Cortex of kidney (tissue), 1 donor: ENCODE measurements at places on chromosomes 11 and 22.

GRCh38 chr22:20279662-20280134 is 11.6 kb upstream of the RTN4R start:
- DNase-seq: no peak

- DNase-seq: no peak
These were observed 97.1 kb downstream of the CD44 start for GRCh38 chr11:35235936-35236666.

DNA sequence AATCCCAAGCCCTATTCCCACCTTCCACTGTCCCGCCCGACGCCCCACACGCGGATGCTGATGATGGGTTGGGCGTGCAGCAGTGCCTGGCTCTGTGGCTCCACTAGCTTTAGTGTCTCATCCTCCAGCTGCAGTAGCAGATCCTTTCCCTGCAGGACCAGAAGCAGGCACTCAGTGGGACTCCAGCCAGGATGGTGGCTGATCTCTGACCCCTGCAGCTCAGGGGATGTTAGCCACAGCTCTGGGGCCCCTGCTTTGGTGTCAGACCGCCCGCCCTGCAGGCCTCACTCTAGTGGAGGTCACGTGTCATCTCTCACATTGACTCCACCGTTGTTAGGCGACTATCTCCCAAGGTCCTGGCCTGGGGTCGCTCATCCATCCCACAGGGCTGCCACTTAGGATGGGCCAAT is 11.8 kb downstream of the SMPD1 start:
- DNase-seq: no peak

DNA sequence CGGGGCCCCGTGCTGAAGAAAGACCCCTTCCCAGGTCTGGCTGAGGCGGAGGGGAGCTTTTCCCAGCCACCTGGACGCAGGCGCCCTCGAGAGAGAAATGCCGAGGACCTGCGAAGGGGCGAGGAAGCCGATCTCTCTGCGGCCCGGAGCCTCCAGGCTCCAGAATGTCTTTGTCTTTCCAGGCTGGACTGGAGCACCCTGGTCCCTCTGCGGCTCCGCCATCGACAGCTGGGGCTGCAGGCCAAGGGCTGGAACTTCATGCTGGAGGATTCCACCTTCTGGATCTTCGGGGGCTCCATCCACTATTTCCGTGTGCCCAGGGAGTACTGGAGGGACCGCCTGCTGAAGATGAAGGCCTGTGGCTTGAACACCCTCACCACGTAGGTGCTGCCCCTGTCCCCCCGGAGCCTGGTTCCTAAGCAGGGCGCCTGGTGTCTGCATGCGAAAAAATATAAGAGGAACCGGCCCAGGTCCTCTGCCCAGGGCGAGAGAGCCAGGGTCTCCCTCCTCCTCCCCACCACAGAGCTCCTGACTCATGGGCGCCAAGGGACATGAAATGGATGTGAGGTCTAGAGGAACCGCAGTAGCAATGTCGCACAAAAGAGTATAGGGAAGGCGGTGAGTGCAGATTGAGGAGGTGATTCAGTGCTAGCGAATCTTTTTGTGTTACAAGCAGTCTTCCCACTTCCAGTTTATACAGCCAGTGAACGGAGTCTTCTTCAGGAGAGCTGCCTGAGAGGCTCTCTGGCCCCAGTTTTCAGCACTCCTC is 11.0 kb downstream of the GLB1L2 start:
- no peak for DNase-seq

GRCh38 chr22:39259666-39260065 is 14.9 kb upstream of the PDGFB start:
- no peak for DNase-seq

- DNase-seq: no peak
These were observed 24.1 kb downstream of the CUL5 start for GRCh38 chr11:108032800-108033199.

DNA sequence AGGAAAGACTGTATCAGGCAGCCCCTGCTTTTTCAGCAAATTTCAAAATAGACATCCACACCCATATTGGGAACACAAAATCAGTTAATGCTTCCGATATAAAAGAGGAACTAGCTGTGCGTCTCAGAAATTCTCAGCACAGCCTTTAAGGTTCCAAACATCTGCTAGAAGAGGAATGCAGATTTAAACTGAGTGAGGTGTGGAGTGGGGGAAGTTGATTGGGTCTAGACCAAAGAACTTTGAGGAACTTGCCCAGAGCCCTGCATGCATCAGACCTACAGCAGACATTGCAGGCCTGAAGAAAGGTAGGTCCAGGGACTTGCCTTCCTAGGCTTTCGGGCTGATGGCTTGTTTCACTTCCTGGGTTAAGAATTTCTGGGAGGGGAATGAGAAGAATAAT is at the start of gene MS4A4A:
Gene MS4A4A, plus strand, starts transcription at position 255 of the 400 bp plus-strand sequence. Its CDS starts 10 bp downstream, at position 265.
- DNase-seq: no peak

GRCh38 chr11:30919389-30920152 is 333.4 kb upstream of the MPPED2 start:
- no peak for DNase-seq

- no peak for DNase-seq
These were observed 44.5 kb downstream of the FEZ1 start for GRCh38 chr11:125451400-125452124.

DNA sequence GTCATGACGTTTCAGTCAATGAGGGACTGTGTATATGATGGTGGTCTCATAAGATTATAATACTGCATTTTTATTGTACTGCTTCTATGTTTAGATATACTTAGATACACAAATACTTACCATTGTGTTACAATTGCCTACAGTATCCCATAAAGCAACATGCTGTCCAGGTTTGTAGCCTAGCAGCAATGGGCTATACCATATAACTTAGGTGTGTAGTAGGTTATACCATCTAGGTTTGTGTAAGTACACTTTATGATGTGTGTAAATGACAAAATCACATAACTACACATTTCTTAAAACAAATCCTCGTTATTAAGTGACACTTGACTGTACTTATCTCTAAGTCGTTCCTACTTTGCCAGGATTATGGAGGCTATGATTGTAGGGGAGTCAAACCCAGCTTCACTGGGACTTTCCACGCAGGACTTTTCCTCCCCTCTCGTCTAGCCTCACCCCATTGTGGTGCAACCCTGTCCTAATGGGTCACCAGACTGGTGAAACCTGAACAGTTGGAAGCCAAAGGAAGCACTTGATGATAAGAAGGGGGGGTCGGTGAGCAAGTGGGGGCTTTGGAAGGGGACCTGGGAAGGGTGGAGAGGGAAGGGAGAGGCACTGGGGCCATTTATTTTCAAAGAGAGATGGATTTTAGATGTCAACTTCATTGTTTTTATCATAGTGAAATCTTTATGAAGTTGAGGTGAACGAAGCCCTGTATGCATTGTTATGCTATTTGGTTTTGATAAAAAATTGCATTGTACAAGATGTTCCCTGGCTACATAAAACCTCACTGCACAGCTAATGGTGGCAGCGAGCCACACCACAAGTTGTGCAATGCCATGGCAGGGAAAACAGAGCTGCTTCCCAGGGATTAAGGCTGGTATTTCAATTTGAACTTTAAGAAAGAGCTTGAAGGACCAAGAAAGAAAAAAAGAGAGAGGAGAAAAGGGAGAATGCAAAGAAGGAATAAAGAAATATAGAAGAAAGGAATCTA is 129.1 kb downstream of the EHF start:
- no peak for DNase-seq

DNA sequence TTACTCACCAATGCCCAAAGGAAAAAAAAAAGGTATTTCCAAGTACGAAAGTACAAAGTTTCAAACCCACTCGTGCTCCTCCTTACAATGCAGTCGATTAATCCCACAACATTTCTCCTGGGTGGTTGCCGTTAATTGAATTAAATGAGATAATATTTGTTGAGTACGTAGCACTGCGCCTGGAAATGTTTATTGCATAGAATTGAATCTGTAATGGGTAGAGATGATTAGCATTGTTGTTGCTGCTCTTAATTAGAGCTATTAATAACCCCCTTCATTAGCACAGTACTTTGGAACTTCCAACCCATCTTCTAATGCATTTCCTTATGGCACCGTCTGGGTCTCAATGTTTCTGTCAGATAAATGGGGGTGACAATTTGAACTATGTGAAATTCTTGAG is 77.3 kb downstream of the SEZ6L start:
- DNase-seq: no peak

DNA sequence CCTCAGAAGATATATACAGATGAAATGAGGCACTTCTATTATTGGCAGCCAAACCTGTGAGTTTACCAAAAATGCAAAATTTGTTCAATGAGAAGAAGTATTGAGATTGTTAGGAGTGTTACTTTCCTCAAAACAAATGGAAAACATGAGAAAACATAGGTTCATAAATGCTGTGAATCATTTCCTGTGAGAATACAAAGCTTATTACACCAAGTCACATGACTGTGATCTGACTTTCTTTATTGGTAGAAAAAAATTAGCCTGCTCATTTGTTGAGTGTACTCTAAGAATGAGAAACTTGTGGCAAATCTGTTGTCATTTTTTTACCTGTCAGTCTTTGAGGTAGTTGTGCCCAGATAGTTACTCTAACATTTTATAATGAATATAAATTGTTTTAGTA is 215.1 kb downstream of the TMEM135 start:
- DNase-seq: no peak

DNA sequence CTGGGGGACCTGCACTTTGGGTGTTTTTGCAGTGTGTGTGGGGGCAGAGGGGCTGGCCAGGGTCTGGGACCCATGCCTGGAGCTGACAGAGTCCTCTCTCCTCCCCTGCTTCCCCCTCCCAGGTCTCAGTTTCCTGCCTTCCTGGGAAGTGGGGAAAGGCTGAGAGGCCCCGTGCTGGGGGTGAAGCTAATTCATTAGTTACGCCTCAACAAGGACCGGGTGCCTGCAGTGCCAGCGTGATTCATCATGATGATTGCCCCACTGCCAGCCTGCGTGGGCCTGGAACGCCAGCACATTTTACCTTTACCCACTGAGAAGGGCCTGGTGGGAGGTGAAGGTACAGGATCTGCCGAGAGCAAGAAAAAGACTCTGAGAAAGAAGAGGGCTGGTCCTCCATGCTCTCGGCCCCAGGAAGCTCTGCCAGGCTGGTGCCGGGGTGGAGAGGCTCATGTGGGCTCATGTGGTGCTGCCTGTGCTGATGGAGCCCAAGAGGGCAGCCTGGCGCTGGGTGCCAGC is 2.9 kb upstream of the LRRC10B start:
- no peak for DNase-seq

DNA sequence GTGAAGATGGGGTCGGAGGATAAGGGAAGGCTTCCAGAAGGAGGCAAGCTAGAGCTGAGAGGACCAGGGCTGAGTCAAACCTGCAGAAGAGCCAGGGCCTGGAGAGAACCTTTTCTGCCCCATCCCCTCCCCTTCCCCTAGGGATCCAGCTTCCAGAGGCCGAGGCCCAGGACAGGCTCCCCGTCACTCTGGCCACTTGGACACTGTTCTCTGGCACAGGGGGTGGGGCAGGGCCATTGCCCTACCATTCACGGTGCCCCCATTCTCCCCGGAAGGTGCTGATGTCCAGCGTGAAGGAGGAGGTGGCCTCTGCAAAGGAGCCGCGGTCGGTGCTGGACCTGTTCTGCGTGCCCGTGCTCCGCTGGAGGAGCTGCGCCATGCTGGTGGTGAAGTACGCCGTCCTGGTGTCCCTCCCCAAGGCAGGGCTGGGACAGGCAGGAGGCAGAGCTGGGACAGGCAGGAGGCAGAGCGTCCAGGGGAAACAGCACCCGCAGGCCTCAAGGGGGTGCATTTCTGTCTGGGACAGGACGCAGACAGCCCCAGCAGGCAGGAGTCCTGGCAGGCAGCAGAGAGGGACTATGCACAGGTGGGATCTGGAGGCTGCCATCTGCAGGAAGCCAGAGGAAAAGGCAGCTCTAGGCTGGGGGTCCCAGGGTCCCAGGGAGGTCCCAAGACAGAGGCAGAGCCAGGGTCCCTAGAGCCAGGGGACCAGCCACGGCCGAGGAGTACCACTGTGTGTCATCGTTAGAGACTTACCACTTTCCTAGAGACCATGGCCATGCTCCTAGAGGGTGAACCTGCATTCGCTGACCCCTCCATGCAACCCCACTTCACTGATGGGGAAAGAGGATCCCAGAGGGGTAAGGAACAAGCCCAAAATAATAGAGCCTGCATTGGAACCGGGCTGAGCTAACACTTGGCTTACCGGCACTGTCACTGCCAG is 25.8 kb upstream of the SLC22A12 start:
- DNase-seq: no peak

GRCh38 chr22:29011240-29012100 is 50.2 kb downstream of the C22orf31 start:
- DNase-seq: no peak

DNA sequence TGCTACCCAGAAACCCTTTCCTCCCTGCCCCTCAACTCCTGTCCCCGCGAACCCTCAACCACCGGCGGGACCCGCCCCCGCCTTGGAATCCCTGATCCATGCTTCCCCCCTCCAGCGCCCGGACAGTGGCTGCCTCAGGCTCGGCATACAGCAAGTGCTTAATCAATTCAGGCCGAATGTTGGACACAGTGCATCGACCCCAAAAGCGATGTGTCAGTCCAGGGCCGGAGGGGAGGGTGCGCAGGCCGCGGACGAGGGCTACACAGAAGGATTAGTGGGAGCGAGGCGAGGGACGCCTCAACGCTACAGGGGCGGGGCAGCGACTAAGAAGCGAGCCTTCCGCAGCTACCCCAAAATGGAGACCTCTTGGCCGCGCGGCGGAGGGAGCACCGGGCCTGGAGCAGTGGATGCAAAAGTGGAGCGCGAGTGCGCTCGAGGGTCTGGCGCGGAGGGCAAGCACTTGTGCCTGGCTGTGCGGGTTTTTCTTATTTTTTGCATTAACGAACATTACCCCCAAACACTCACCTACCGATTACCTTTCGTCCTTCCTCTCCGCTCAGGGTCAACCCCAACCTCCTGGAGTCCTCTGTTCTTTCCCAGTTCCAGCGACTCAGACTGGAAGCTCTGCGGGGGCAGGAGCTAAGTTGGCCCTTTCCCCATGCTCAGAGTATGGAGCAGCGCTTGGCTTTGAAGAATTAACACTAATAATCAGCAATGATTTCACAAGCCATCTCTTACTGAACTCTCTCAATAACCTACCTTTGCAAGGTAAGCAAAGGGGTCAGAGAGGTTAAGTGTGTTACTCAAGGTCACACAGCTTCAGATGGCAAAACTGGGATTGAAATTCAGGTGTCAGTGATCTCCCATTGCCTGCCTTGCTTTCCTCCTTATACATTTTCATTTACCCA is 30.0 kb upstream of the WNT11 start:
- DNase-seq: peak; percentile 84

DNA sequence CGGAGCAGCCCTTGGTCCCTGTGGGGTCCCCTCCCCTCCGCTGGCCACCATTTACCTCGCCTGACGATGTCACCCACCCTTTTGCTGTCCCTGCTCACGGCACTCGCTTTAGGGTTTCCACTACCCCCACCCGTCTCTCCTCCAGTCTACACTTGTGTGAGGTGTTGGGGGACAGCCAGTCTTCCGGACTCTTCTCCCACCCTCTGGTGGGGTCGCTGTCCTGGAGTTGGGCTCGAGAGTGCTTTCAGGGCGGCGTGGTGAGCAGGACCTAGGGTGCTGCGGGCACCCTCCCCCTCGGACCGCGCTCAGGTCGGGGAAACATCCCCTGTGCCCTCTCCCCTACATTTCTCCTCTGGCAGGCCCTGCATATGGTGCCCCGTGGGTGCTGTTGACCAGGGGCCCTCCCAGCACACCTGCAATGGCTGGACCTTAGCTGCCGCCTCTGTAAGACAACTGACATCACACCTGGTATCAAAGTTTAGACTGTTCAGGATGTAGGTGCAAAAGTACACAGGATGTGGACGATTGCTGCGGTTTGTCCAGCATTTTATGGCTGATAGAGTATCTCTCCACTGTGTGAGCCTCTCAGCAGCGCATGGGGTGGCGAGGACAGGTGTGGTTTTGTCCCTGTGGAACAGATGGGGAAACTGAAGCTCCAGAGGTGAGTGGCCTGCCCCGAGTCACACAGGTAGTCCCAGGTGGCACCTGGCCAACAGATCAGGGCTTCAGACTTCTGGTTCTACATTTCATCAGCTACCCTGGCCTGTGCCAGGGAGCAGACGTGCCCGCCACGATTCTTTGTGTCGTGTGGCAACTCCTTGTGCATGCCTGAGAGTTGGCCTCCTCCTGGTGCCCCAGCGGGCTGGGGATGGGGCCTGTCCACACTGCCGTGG is 1.2 kb downstream of the GRK2 start:
- no peak for DNase-seq
